ENCODE measurements at places on chromosomes 16 and 17. TPM values are rescaled to one million over a fixed set of nuclear protein-coding genes. Genes with fewer than 3 reads are reported as not detected.

DNA sequence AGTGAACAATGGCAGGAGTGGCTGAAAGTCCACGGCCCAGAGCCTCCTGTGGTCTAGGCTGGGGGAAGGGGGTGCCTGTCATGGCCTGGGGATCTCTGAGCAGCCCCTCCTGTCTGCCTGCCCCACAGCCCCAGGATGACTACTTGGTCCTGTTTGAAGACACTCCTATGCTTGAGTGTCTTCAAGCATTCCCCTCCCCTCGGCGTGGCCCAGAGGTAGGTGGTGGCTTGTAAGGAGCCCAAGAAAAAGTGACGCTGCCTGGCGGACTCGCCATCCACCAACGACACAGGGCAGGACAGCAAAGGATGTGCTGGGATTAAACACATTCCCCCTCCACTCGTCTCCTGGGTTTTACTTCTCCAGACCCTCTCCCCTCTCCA, 5.7 kb downstream of the SULT1A1 start:
- no peak for DNase-seq

The MCRIP2 gene
- 33.7 TPM for total RNA-seq

GRCh38 chr17:68686108-68686988, 85.2 kb upstream of the FAM20A start:
- no peak for DNase-seq

The ERCC4 gene
- 13.1 TPM for total RNA-seq

The LYRM1 gene
- total RNA-seq, result 19.4 TPM

- DNase-seq, result no peak
These were observed 46.0 kb downstream of the CPNE2 start for GRCh38 chr16:57138281-57138935.
